GOT3 (cell line): ENCODE measurements at places on chromosomes 7 and 10.

DNA sequence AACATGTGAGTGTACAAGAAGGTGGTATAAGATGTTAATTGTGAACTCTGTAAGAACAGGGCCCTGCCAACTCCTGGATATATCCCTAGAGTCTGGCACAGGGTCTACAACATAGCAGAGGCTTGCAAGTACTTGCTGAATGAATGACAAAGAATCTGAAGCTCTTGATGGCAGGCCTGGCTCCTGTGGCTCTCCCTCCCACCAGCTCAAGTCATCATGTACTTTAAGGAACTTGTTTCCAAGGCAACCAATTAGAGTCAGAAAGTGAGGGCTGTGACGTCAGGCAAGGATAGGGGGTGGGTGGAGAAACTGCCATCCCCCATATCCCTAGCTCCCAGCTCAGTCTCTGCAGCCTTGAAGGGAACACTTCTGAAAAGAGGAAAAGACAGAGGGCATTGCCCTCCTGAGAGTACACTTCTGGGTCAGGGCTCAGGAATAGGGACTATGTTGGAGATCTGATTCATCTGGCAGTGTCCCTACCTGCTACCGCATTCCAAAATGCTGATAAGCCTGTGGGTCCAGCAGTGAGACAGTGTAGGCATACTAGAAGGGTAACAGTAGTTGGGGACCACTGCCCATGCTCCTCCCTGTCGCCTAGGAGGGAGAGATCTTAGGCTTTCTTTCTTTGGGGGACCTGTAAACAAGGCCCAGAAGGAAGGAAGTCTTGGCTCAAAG, 34.6 kb upstream of the BTRC start:
- DNase-seq: no peak

GRCh38 chr7:1664711-1665548, 5.1 kb upstream of the ELFN1 start:
- no peak for DNase-seq

GRCh38 chr7:90025771-90026170, 128.5 kb upstream of the STEAP1 start:
- DNase-seq: no peak

DNA sequence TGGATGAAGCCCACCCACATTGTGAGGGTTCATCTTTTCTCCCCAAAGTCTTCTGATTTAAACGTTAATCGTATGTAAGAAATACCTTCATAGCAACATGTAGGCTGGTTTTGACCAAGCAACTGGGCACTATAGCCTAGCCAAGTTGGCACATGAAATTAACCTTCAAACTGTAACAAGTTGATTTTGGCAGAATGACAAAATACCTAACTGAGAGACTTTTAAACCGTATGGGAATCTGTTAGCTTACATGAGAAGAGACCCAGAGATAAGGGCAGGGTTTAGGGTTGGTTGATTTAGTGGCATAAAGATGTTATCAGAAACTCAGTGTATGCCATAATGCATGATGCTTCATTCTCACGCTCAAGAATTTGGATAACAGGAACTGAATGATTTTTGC, 69.5 kb downstream of the CDK13 start:
- DNase-seq: no peak

- DNase-seq: no peak
Observed at GRCh38 chr10:80461208-80462183, 7.4 kb downstream of the TSPAN14 start.

DNA sequence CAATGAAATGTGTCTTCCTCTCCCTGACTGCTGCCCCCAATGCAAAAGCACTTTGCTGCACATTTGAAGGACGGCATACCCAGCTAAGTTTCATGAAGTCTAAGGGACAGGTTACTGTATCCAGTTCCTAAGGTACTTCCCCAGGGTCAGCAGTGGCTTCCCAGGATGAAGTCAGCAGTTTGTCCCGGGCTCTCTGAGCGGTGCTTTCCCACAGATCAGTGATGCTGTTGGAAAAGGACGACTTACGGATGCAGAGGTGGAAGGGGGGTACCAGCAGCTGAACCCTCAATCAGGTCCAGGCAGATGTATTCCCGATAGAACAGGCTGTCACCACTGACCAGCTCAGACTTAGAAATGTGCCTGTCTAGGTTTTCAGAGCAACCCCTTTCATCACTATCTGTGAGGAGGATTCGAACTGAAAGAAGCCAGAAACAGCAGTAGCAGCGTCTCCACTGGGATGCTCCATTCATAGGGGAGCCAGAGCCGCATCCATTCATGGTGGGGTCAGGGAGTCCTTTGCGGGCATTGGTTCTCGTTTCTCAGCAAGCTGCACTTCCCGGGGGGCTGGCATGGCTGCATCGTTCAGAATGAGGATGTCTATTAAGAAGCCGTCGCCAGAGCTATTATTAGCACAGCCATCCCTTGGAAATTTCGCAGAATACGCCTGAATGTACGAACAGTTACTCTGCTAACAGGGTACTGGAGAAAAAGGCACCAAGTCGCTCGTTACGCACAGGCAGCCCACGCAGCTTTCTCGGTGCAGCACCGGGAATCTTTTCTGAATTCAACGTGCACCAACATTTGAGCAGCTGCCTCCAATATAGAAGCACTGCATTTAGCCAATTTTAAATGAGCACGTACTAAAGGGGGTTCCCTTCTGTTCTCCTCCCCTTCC, 303.7 kb downstream of the PRPF18 start:
- DNase-seq: no peak

- no peak for DNase-seq
Observed at GRCh38 chr10:119871881-119872609, 598 bp downstream of the MCMBP start.

GRCh38 chr10:68633816-68634466, 73.8 kb downstream of the TET1 start:
- no peak for DNase-seq

DNA sequence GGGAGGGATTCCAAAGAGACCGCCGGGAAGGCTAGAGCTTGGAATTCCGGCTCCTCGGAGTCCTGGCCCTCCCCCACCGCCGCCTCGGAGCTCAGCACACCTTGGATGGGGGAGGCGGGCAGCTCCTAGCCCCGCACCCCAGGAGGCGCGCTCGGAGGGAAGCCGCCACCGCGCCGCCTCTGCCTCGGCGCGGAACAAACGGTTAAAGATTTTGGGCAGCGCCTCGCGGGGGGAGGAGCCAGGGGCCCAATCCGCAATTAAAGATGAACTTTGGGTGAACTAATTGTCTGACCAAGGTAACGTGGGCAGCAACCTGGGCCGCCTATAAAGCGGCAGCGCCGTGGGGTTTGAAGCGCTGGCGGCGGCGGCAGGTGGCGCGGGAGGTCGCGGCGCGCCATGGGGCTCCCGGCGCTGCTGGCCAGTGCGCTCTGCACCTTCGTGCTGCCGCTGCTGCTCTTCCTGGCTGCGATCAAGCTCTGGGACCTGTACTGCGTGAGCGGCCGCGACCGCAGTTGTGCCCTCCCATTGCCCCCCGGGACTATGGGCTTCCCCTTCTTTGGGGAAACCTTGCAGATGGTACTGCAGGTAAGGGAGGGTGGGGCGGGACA, at the start of gene CYP26A1:
Gene CYP26A1, plus strand, starts transcription at position 355 of the 608 bp plus-strand sequence. Its CDS starts 42 bp downstream, at position 397.
- DNase-seq: no peak

DNA sequence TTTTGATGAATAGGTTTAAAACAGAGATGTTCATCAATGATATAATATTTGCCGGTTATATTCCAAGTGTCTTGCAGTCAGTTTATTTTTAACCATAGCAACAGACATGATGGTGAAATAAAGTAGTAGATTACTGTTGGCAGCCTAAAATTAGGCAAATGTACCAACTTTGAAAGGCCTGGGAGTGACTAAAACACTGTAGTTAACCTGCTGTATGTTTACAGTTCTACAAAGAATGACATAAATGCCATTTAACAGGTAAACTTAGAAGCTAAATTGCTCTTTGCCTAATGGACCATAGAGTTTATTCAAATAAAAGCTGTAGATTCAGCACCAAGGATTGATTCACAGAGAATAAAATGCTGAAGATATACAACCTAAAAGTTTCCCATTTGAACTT, 64.1 kb downstream of the PHTF2 start:
- no peak for DNase-seq

GRCh38 chr10:113108194-113108835, 158.3 kb downstream of the TCF7L2 start:
- no peak for DNase-seq

DNA sequence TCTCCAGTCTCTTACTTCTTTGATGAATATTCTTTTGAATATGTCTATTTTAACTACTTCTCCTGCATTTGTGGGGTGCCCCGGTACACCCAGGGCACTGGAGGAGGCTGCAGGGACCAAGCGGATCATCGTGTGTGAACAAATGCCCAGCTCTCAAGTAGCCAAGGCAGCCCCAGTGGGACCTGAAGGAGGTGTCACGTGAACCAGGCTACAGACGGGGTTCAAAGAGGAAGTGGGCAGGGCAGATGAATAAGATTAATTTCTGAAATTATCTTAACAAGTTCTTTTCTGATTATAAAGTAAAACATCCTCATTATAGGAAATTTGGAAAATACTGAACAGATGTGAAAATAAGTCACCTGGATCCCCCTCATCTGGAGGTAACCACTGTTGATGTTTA, 78.4 kb upstream of the DUSP5 start:
- DNase-seq: no peak

- DNase-seq: no peak
Observed at GRCh38 chr7:42244828-42245227, 7.8 kb upstream of the GLI3 start.

- DNase-seq: no peak
Observed at GRCh38 chr7:2202361-2202761, 30.4 kb downstream of the MAD1L1 start.

- no peak for DNase-seq
Observed at GRCh38 chr7:37833107-37833817, 15.1 kb upstream of the NME8 start.

GRCh38 chr7:88969167-88969566, 173.6 kb upstream of the TEX47 start:
- DNase-seq: no peak

GRCh38 chr10:84404783-84405182, 76.4 kb downstream of the CCSER2 start:
- no peak for DNase-seq

- DNase-seq: peak; percentile 61
Observed at GRCh38 chr7:191105-191980, 1.0 kb upstream of the FAM20C start.

DNA sequence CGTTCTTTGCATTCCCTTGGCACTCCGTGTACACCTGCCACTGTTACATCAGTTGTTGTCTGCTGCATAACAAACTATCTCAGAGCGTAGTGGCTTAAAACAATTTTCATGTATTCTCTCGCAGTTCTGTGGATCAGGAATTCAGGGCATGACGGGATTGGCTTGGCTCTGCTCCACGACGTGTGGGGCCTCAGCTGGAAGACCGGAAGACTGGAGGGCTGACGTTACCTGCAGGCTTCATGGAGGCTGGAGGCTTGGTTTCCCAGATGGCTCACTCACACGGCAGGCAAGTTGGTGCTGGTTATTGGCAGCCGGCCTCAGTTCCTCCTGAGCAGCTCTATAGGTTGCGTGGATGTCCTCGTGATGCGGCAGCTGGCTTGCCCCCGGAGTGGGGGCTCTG, 25.5 kb downstream of the NYAP1 start:
- no peak for DNase-seq

GRCh38 chr10:61628875-61629513, 33.7 kb upstream of the CABCOCO1 start:
- DNase-seq: no peak
